ENCODE measurements at places on chromosomes 16 and 17.
A peak's percentile ranks its signal among the peaks of the same experiment; 100 is the strongest.

- no peak for DNase-seq
Measured at GRCh38 chr17:49821916-49822315, 26.0 kb downstream of the TAC4 start.

DNA sequence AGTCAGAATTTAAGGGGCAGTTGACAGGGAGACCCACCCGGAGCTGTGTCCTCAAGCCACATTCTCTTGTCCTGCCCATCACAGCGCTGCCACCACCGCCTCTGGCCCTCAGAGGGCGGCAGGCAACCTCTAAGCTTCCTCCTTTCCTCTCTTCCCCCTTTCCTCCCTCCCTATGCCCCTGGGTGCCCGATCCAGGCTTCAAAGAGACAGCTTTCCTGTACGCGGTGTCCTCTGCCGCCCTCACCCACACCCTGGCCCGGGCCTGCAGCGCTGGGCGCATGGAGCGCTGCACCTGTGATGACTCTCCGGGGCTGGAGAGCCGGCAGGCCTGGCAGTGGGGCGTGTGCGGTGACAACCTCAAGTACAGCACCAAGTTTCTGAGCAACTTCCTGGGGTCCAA, 23.5 kb downstream of the WNT9B start:
- peak; percentile 39 for DNase-seq

GRCh38 chr16:79380995-79381602, 219.4 kb downstream of the MAF start:
- DNase-seq: no peak

- no peak for DNase-seq
Measured at GRCh38 chr16:79560923-79561322, 39.6 kb downstream of the MAF start.

DNA sequence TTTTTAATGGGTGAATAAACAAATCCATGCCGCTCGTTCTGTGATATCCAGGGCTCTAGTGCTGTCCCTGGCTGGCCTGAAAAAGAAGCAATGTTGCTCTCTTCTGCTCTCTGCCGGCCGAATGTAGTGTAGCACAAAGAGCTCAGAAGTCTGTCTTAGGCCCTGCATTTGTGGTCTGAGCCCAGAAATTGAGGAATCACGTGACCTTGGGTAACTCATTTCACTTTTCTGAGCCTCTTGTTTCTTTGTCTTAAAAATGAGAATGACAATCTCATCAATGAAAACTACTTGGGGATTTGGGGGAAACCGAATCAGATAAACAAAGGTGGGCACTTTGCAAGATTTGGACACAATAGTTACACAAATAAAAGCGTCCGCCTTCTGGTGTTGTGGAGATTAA, 381.6 kb upstream of the ASIC2 start:
- DNase-seq: no peak

GRCh38 chr17:28878158-28878910, 19.2 kb downstream of the FLOT2 start:
- no peak for DNase-seq

DNA sequence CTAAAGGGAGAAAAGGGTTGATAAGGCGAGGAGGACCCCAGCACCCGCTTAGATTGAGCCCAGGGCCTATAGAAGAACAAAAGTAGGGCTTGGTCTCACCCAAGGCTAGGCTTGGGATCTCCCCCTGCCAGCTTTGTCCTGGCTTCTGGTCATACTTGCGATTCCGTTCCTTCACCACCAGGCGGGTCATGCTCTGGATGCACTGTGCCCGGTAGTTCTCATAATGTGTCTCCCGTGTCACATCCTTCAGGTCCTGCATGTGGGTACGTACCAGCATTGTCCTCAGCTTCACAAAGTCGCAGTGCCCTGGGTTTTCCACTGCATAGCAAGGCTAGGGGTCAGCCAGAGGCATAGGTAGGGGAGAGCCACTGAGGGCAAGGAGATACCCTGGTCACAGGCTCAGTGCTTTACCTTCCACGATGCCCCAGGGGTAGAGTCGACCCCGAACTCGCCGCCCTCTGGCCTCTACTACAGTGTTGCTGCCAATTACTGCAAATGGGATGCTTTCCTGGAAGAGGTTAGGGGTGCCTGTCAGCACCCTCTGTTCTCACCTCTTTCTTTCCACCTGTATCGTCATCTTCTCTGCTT, 6.5 kb upstream of the MTMR4 start:
- no peak for DNase-seq

Measured in NCI-H510A (cell line).